Kidney glomerular epithelial cell (primary cell): ENCODE measurements at places on chromosomes 7 and 10.

DNA sequence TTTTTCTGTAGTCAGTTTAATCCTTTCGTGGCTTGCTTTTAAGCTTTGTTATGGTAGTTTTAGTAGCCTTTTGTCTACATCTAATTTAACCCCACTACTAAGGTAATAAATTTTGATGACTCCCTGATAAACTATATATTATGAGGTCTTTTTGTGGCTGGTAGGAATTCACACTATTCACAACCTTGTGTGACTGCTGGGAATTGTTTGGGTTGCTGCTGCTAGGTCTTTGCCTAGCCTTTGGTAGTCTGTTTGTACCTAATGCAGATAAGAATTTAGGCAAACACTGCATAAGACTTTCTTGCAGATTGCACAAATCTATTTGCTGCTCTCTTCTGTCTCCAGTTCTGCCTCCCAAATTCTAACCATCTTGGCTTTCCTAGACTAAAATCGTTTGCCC, 58.3 kb downstream of the SHOC2 start:
- DNase-seq = no peak

GRCh38 chr7:51949726-51950644, 633.4 kb upstream of the COBL start:
- DNase-seq = no peak

DNA sequence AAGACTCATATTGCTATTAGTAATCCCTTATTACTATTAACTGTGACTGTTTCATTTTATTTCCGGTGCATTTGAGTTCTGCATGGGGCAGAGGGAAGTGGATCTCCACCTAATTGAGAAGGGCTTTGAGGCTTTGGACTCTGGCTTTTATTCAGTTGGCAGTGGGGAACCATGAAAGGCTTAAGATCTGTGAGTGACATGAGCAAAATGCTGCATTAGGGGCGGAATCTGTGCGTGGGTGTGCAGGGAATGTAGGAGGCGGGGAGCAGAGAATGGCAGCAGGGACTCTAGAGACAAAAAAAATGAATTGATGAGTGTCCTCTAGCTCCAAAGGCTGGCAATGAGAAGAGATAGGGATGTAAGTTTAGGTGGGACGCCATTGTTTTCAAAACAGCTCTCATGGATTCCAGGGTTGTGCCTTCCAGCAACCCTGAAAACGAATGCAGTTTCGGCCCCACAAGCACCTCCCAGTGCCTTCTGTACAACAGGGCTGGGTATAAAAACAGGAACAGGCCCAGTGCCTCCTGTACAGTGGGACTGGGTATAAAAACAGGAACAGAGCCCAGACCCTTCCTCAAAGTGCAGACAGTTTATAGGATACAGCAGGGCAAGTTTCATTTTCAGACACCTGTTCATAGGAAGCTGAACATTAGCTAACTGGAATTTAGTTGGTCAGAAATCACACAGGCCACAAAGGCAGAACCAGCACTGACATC, 663.3 kb upstream of the FOXK1 start:
- no peak for DNase-seq

- no peak for DNase-seq
These were observed 129.6 kb downstream of the ATP6V0E2 start for GRCh38 chr7:150003304-150003810.
